ENCODE measurements at places on chromosomes 5 and 9. TPM values are rescaled to one million over a fixed set of nuclear protein-coding genes. Genes with fewer than 3 reads are reported as not detected.

DNA sequence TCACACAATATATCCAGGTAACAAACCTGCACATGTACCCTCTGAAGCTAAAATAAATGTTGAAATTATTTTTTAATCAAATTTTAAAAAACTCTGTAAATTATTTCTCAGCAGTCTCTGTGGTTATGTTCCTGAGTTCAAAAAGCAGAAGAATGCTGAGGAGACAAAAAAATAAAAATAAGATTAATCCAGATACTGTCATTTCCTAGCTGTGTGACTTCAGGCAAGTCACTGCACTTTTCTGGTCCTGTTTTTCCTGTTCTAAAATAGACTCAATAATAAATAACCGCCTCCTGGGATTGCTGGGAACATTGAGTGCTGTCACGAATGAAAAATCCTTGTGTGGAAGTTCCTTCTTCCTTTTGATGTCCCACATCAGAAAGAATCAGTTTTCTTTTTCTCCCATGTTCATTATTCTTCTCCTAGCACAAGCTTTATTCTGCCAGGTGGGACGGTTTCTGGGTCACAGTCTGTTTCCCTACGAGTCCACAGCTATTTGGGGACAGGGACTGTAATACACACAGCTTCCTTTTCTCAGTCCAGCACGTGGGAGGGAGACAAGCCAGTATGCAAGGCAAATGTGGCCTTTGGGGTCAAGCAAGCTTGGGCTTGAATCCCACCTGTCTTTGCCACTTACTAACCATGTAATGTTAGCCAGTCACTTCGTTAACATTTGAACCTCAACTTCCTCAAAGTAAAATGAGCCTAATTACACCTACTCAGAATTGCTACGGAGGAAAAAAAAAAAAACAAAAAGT is 156.9 kb downstream of the TRIM32 start:
- no peak for DNase-seq

- no peak for DNase-seq
Observed at GRCh38 chr5:97847920-97848631, 665.0 kb upstream of the RIOK2 start.

DNA sequence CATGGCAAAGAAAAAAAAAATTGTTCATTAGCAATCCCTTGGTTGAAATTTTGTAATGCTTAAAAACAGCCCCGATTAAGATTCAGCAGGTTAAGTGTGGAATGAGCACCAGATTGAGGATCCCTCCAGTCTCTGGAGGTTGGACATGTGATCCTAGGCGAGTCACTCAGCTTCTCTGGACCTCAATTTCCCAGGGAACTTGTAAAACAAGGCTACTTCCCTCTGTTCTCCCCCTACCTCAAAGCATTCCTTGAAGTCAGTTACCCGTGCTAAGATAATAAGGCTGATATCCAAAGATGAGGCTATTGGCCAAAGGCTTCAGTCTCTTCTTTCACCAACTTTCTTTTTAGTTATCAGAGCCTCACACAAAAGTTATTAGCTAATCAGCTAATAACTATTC is 2.9 kb downstream of the KLHL3 start:
- no peak for DNase-seq

- no peak for DNase-seq
Observed at GRCh38 chr9:104944356-104944755, 16.4 kb upstream of the ABCA1 start.

DNA sequence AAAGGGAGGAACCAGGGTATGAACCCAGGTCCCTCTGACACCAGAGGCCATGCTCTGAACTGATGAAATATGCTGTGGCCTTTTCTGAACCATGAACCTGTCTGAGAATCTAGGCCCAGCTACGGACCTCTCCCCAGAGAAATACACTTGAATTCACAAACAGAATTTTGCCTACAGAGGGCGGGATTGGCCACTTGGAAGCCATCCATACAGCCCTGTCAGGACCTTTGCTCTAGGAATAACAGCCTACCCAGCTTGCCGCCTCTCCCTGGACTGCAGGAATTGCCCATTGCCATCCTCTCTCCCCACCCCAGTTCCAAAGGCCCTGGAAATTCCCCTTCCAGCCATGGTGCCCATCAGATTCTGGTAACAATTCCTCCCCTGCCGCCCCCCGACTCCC is 26.6 kb downstream of the MORN5 start:
- no peak for DNase-seq

Gene XPA
- 4.9 TPM for total RNA-seq

Gene SPATA9
- not detected for total RNA-seq

Data from MG63 (cell line).